Activated naive CD4-positive, alpha-beta T cell treated with anti-CD3 and anti-CD28 coated beads for 36 hours (primary cell): ENCODE measurements at places on chromosomes 2 and 18. TPM values are rescaled to one million over a fixed set of nuclear protein-coding genes. Genes with fewer than 3 reads are reported as not detected.

GRCh38 chr2:173394091-173394974, 39.7 kb downstream of the CDCA7 start:
- H3K27ac ChIP-seq = no peak overlapping the region
- H3K4me1 ChIP-seq = no peaks in the 10 kb centered on the region
- H3K27me3 ChIP-seq = peaks cover 26% of the 10 kb centered on the region
- no peak overlapping the region for H3K4me3 ChIP-seq
- no peaks in the 10 kb centered on the region for H3K36me3 ChIP-seq

GRCh38 chr18:50947899-50948298, 19.9 kb upstream of the ELAC1 start:
- H3K4me3 ChIP-seq = no peak overlapping the region
- DNase-seq = no peak
- H3K27me3 ChIP-seq = no peaks in the 10 kb centered on the region
- no peaks in the 10 kb centered on the region for H3K4me1 ChIP-seq
- H3K36me3 ChIP-seq = peaks cover 20% of the 10 kb centered on the region

- peaks cover 30% of the 10 kb centered on the region for H3K4me1 ChIP-seq
- no peak for DNase-seq
Observed at GRCh38 chr18:58396966-58397365, 231.9 kb downstream of the ALPK2 start.

- H3K27me3 ChIP-seq = no peaks in the 10 kb centered on the region
- no peaks in the 10 kb centered on the region for H3K4me1 ChIP-seq
- H3K27ac ChIP-seq = no peak overlapping the region
- DNase-seq = no peak
- H3K36me3 ChIP-seq = no peaks in the 10 kb centered on the region
- no peak overlapping the region for H3K4me3 ChIP-seq
Observed at GRCh38 chr2:114940785-114941458, 498.5 kb downstream of the DPP10 start.

Gene IGFBP2
- 2.4 TPM for total RNA-seq

Gene FER1L5
- not detected for total RNA-seq

GRCh38 chr2:32697156-32697555, 69.3 kb downstream of the TTC27 start:
- no peak for DNase-seq
- no peak overlapping the region for H3K27ac ChIP-seq
- no peak overlapping the region for H3K4me3 ChIP-seq
- H3K4me1 ChIP-seq = peaks cover 10% of the 10 kb centered on the region
- peaks cover 1% of the 10 kb centered on the region for H3K36me3 ChIP-seq
- H3K27me3 ChIP-seq = no peaks in the 10 kb centered on the region

GRCh38 chr18:28065031-28065792, 111.7 kb downstream of the CDH2 start:
- H3K27me3 ChIP-seq = no peaks in the 10 kb centered on the region
- no peak overlapping the region for H3K4me3 ChIP-seq
- no peaks in the 10 kb centered on the region for H3K4me1 ChIP-seq
- H3K27ac ChIP-seq = no peak overlapping the region
- no peaks in the 10 kb centered on the region for H3K36me3 ChIP-seq
- DNase-seq = no peak

Gene PSMA8
- total RNA-seq = 2.1 TPM

GRCh38 chr18:44178476-44178875, 502.2 kb upstream of the SETBP1 start:
- H3K4me1 ChIP-seq = no peaks in the 10 kb centered on the region
- no peak overlapping the region for H3K27ac ChIP-seq
- no peak for DNase-seq
- H3K4me3 ChIP-seq = no peak overlapping the region

GRCh38 chr2:226423498-226423960, 376.1 kb downstream of the IRS1 start:
- peaks cover 10% of the 10 kb centered on the region for H3K27me3 ChIP-seq
- no peaks in the 10 kb centered on the region for H3K36me3 ChIP-seq
- no peak overlapping the region for H3K27ac ChIP-seq
- peak; percentile 57 for DNase-seq
- H3K4me3 ChIP-seq = peak overlapping the region; percentile 17
- peaks cover 10% of the 10 kb centered on the region for H3K4me1 ChIP-seq

Gene LHCGR
- not detected for total RNA-seq

Gene NLRC4
- not detected for total RNA-seq

GRCh38 chr2:239687441-239687840, 286.6 kb upstream of the HDAC4 start:
- DNase-seq = no peak
- H3K27ac ChIP-seq = no peak overlapping the region
- no peak overlapping the region for H3K4me3 ChIP-seq
- H3K36me3 ChIP-seq = no peaks in the 10 kb centered on the region

DNA sequence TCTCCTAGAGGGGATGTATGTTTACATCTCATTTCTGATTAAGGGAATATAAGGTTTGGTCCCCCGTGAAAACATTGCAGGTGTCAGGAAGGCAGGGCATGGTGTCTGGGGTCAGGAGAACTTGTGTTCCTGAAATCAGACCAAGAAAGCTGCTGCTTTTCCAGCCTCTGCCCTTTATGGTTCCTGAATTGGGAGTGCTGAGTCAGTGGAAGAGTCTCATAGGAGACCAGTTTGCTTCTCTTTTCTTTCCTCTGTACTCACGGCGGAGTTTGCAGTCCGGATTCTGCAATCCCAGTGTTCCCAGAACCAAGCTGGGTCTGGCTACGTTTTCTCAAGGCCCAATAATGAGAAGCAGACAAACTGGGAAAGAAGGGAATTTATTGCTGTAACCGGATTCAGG, 5.1 kb upstream of the MARCO start:
- H3K36me3 ChIP-seq = peaks cover 6% of the 10 kb centered on the region
- H3K27ac ChIP-seq = no peak overlapping the region
- no peak for DNase-seq
- H3K4me3 ChIP-seq = no peak overlapping the region

DNA sequence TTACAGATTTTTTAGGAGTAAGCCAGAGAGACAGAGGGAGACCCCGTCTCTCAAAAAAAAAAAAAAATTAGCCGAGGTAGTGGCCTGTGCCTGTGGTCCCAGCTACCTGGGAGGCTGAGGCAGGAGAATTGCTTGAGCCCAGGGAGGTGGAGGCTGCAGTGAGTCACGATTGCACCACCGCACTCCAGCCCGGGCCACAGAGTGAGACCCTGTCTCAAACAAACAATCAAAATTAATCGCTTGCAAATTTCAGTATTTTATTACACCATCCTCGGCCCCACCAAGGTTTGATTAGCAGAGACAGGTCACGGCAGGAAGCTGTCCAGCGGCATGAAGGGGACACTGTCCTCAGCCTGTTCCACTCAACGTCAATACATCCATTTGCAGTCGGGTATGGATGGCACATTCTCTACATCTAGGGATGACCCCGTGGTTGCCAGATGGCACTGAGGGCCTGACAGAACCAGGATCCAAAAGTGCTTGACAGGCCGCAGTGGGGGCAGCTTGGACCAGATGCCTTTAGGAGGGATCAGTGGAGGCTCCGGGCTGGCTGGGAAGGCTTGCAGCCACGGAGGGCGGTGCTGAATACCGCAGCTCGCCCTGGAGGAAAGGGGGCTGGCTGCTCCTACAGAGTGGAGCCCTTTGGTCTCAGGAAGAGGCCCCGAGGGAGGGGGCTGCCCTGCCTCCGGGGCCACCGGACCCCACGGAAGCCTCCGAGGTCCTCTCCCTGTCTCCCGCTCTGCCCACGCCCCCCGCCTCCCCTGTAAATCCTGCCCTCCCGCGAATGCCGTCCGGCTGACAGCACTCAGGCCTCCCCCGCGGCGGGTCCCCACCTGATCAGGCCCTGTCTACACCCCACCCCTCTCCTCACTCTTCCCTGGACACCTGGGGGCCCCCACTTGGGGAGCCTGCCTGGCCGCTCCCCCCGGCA, 13.1 kb downstream of the ASPRV1 start:
- no peaks in the 10 kb centered on the region for H3K27me3 ChIP-seq
- peaks cover 26% of the 10 kb centered on the region for H3K4me1 ChIP-seq
- H3K4me3 ChIP-seq = no peak overlapping the region
- H3K36me3 ChIP-seq = peaks cover under 1% of the 10 kb centered on the region
